ENCODE measurements at places on chromosomes 2 and 18.

DNA sequence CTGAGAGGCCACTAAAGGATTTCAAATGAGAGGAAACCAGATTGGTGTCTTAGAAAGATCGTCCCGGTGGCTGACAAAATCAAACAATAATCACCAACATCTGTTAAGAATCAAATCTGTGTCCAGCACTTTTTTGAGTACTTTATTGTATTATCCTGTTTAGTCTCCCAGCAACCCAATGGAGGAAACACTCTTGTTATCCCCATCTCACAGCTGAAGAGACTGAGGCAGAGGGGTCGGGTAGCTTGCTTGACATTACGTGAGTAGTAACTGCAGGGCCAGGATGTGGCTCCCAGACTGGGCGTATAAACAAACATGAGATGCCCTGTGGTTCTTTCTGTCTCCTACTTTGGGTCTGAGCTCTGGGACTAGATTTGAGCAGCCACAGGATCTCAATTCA, 76.0 kb downstream of the KLHL29 start:
- no peak for DNase-seq

DNA sequence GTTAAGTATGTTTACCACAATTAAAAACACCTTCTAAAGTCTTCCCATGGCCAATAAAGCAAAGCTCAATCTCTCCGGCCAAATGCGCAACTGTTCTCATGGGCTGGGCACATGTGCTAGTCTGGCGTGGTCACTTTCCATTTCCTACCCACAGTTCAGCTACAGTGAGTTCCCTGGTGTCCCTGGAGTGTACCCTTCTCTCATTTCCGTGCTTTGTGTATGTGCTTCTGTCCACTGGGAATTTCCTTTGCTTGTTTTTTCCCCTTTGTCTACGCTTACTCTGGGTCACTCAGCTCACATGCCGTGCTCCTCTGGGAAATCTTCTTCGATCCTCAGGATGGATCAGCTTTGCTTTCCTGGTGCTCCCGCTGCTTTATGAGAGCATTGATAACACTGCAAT, 69.6 kb upstream of the GYPC start:
- no peak for DNase-seq

DNA sequence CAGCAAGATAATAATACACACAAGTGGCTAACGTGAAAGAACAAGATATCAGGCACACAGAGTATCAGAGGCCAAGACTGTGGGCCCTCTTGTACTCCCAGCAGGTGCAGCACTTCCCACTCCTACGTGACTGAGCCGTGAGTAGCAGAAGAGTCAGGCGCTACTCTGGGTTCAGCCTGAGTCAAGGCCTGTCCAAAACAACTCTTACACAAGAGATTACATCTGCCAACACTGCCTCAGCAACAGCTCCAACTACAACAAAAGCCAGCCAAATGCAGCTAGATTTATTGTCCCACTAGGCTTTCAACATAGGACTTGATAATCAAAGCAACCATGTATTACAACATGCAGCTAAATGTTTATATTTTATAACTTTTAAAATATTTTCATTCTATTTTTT, 56.2 kb downstream of the ITSN2 start:
- no peak for DNase-seq

DNA sequence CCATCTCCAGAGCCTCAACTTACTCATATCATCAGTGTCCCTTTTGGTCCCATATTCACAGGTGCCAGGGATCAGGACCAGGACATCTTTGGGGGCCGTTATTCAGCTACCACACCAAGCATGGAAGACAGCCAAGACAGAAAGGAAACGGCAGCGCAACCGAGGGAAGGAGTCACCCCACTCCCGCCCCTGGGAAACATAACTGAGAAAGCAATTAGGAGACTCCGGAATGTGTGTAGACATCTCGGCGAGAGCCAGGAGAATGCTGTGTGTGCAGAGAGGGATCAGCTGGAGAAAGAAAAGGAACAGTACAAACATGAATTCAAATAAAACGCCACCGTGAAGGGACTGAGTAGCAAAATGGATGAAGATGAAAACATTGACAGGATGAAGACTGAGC, 13.4 kb upstream of the BOK start:
- DNase-seq: no peak

- DNase-seq: no peak
These were observed 40.9 kb downstream of the PDK1 start for GRCh38 chr2:172596776-172597175.

DNA sequence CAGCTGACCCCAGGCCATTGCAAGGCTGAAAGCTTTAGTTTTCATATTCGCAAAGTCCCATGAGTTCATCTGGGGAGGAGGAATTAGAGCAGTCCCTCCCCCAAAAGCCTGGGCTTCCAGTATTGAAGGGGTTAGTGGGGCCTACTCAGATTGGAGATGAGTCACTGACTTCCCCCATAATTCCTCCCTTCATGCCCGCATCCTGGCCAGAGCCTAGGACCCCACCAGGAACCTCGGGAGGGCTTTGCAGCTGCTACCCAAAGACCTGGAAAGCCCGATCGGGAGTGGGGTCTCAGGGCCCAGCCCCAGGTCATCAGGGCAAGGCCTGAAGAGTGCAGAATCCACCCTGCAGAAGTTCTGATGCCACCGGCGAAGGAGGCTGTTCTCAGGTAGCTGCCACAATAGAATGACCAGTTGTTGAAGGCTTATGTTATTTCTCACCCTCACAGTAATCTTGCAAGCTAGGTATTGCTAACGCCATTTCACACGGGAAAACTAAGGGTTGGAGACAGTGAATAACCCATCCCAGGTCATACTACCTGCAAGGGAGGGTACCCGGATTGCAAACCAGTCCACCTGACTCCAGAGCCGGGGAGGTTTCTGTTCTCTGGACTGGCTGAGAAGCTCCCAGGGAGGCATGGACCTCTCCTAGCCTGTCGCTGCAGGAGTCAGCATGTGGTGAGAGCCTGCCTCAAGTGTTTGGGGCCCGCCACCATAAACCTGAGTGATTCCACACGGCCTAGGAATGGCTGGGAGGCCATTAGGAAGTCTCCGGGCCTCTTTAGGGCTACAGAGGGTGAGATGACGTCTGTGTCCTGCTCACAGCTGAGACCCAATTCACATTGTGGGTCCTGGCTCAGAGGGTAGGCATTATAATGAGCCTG, 5.8 kb upstream of the ARID5A start:
- DNase-seq: no peak

GRCh38 chr18:46518438-46518837, 138.6 kb downstream of the LOXHD1 start:
- DNase-seq: no peak

DNA sequence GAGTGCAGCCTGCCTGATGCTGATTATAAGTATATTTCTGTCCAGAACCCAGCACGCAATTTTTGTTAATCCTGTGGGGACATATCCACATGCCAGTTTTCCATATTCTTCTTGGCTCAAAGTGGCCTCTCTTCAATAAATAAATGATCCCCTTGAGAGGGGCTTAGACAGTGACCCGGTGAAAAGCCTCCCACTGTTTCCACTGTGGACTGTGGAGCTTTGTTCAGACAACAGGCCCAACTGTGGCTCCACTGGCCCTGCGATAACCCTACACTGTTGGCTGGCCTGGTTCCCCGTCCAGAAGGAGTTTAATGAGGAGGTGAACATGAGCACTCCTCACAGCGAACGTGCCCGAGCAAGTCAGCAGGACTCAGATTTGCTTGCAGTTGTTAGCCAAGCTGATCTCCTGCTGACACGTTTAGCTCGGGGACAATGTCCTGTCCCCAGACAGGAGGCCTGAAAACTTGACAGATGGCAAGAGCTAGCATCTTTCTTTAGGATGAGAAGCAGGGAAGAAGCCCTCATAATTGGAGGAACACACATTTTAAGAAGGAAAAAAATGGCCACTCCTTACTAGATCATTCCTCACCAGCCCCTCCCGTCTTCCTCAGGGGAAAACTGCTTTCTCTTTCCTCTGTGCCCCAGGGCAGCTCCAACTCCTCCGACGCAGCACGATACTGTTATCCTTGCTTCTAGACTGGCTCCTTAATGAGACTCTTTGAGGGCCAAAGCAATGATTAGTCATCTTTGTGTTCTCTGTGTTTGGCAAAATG, 20.0 kb upstream of the MTCL1 start:
- no peak for DNase-seq

Measured in inflammatory macrophage (primary cell).